ENCODE measurements at places on chromosomes 7 and 10. TPM values are rescaled to one million over a fixed set of nuclear protein-coding genes. Genes with fewer than 3 reads are reported as not detected.

DNA sequence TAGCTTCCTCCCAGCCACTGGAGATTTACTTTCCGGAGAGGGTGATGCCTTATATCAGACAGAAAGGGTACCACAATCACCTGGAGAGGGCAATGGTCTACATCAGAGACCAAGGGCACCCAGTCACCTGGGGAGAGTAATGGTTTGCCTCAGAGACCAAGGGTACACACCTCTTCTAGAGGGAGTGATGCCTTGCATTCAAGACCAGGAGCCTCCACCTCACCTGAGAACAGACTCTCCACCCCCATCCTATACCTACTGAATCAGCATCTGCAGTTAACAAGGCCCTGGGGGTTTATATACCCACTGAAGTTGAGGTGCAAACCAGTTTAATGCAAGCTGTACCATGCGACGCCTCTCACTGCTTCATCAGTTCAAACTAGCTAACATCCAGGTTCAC is 270.2 kb upstream of the IGFBP3 start:
- DNase-seq = no peak

- no peak for DNase-seq
These were observed 14.4 kb upstream of the AHCYL2 start for GRCh38 chr7:129210256-129210988.

- no peak for DNase-seq
These were observed 6.6 kb upstream of the FMC1 start for GRCh38 chr7:139334399-139335150.

DNA sequence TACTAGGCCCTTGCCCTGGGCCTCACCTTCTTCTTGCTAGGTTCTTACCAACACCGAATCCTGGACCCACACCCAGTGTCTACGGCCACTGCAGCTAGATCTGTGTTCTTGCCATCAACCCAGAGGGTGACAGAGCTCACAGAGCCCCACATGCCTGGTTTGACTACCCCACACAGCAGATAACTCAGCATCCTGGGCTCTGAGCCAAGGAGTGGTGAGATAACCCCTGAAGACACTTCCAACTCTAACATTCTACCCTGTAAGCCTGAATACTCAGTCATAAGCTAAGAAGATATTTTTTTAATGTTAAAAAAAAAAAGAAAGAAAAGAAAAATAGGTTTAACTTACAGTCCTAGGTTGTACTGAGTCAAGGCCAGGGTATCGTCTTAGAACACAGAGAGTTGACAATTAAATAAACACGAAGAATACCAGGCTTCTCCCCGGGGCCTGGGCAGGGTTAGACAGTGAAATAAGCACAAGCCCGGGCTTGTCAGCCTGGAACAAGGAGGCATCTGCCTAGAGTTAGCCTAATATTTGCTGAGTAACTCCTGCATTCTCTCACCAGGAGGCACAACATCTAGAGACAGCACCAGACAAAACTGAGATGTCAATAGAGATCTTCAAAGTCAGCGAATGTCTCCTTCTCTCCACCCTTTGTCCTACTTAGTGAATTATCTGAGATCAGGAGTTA is 556.5 kb upstream of the LRRN3 start:
- no peak for DNase-seq

- peak; percentile 44 for DNase-seq
These were observed 33.3 kb upstream of the XPNPEP1 start for GRCh38 chr10:109956454-109957091.

DNA sequence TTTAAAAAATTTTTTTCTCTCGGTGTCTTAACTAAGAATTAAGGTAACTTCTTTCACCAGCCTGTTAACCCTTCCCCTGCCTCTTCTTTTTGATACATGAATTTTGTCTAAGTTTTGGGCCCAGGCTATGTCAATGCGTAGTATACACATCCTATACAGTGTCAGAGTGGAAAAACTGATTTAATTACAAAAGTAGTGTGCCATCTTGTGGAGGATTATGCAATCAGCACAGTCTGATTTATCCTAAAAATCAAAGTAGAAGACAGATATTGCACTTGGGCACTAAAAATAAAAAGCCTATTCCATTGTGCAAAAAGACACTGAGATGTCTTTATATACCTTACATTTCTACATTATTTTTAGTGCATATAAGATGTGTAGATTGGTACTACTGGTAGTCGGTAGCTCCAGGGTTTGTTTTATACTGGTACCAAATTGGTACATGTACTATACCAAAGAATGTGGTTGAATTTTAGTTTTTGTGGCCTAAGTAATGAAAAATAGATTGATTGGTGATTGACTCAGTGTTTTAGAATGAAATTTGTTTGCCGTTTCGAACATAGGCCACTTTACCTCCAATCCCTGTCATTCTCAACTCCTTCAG is 96.6 kb downstream of the MKLN1 start:
- DNase-seq = peak; percentile 12

GRCh38 chr10:52782554-52782953 is 10.0 kb upstream of the MBL2 start:
- DNase-seq = no peak

DNA sequence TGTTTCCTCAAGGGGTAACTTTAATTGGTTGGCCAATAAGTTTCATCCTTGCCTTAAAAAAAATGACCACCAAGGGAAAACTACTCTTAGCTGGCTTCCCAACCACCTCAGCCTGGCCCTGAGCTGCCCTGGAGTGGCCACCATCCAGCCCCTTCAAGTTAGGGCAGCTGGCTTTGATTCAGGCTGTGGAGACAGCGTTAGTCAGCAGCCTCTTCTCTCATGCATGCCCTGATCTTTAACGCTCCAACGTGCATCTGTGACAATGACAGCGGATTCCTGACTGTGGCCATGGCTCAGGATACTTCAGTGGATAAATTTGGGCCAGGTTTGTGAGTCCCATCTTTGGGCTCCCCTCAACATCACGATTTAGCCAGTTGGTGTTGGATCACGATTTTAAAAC is 111.6 kb downstream of the RBM20 start:
- DNase-seq = no peak

DNA sequence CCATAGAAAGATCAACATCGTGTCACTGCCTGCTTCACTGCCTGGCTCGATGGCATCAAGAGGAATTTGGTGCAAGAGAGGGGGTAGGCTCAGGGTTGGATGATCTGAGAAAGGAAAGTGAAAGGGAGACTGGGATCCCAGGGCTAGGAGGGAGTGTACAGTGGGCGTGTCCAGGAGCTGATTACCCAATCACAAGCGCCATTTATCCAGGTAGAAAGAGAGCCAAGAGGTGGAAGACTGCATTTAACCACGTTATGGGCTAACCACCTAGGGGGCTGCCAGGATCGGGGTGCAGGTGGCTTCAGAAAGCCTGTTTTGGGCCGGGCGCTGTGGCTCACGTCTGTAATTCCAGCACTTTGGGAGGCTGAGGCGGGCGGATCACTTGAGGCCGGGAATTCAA is 10.3 kb downstream of the PODXL start:
- DNase-seq = peak; percentile 68

DNA sequence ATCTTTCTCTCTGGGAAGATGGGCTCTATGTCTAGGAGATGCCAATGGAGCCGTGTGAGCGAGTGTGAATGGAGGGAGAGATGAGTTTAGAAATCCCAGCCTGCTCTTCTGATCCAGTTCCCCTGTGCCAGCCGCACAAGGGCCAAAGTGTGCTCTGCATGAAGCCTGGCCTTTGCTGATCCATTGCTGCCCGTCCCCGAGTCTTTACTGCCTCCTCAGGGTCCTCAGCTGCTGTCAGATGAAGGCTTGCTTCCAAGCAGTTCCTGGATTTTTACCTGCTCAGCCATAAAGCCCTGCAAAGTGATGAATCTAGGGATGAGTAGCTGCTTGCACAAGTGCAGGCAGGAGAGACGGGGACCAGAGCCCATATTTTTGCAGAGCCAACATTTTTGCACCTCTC is 115.9 kb downstream of the ZMIZ1 start:
- no peak for DNase-seq

- DNase-seq = no peak
These were observed 53.2 kb upstream of the ABCB4 start for GRCh38 chr7:87528730-87529129.

KAZALD1 gene
- polyA plus RNA-seq = 29.0 TPM

KCP gene
- polyA plus RNA-seq = 1.3 TPM

LRRC61 gene
- polyA plus RNA-seq = 22.8 TPM

NAT16 gene
- 0.21 TPM for polyA plus RNA-seq

LRIT1 gene
- not detected for polyA plus RNA-seq
